T1000 (cell line): ENCODE measurements at places on chromosomes 5 and 9.

DNA sequence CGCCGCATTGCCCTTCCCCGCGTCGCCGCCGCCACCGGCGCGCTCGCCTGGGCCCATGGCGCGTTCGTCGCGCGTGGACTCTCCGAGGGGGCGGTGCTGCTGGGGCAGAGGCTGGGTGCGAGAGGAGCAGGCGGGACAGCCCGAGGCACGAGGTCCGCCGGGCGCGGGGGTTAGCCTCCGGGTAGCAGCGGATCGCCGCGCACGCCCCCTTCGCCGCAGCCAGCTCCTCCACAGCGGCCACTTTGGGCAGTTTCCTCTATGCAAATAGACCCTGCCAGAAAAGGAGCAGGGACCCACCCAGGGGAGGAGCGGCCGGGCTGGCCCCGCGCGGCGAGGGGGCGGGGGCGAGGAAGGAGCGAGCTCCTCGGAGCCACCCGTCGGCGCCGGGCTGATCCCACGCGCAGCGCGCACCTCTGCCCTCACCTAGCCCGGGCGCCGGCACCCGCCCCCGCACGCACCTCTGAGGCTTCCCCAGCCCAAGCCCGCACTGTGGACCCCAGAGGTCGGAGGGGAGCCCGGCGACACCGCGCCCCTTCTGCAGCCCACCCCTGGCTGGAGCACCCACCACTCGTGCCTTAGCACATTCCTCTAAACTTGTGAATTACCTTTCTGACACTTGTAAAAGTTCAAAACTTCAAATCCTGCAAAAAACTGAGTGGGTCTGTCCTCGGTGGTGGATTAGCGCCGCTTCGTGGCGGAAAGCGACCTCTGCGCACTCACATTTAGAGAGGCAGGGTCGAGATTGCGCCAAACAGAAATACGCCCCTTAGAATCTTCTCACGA lies at the start of gene COL23A1:
COL23A1 (minus strand) TSS at position 253 of the 783 bp plus-strand sequence.
- no peak for DNase-seq

DNA sequence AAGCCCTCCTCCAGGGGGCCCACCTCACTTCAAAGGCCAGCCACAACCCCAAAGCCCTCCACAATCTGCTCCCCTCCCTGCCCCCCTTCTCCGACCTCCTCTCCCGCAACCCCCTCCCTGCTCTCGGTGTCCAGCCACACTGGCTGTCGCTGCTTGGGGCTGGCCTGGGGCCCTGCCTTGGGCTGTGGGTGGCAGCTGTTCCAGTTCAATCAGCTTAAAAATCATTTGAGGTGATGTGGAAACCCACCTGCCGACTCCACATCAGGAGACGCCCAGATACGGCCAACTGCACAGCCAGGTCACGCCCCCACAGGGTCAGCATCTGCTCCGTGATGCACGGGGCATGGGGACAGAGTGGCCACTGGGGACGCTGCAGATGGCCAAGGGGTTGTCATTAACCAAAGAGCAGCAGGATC lies 107.0 kb upstream of the MVB12B start:
- no peak for DNase-seq

- no peak for DNase-seq
These were observed 578.7 kb upstream of the ZNF462 start for GRCh38 chr9:106284296-106284695.

- DNase-seq, result no peak
These were observed 170.2 kb upstream of the HMHB1 start for GRCh38 chr5:143641549-143642355.

GRCh38 chr5:143433670-143434069 lies 30.2 kb upstream of the NR3C1 start:
- DNase-seq, result no peak

DNA sequence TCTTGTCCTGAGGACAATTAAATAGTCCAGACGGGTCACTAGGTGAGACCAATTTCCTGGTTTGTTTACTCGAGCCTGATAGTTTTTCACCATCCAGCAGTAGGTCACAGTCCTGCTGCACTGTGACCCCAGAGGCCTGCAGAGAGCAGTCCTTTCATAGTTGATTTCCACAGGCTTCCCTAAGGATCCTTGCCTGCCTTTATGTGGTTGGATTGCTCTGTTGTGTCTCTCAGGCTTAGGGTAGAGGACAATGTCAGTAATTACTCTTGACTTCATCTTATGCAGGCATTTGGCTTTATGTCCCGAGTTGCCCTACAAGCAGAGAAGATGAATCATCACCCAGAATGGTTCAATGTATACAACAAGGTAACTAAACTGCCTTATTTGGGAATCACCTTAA lies 9.0 kb upstream of the CATSPER3 start:
- no peak for DNase-seq

- DNase-seq, result no peak
These were observed 6.6 kb downstream of the C1QTNF2 start for GRCh38 chr5:160363660-160364395.

GRCh38 chr9:105157171-105157583 lies 87.3 kb upstream of the SLC44A1 start:
- no peak for DNase-seq

- DNase-seq, result no peak
These were observed 195.2 kb upstream of the ISL1 start for GRCh38 chr5:51188001-51188591.

GRCh38 chr5:43680286-43680685 lies 77.3 kb downstream of the NNT start:
- no peak for DNase-seq

DNA sequence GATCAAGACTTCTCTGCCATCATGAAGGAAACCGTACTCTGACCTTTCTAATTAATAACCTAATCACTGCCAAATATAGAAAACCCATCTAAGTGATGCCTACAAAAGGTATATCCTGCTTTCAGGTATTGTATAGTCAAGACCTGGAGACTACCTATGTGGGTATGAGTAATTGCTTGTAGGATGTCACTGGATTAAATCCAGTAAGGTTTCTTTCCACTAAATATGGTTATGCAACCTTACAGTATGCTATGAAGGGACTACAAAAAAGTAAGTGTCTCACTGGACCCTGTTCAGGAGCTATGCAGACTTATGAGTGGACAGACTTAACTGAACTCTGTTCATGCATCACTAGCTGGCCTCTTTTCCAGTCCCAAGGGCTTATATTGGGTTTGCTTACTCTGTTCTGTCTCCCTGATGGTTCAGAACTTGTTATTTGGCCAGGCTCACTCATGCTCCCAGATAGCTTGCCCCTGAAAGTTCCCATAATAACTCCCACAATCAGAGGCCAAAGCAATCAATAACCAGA lies 51.1 kb downstream of the PDE6A start:
- DNase-seq, result no peak

GRCh38 chr5:124203303-124203702 lies 543.1 kb downstream of the ZNF608 start:
- no peak for DNase-seq

DNA sequence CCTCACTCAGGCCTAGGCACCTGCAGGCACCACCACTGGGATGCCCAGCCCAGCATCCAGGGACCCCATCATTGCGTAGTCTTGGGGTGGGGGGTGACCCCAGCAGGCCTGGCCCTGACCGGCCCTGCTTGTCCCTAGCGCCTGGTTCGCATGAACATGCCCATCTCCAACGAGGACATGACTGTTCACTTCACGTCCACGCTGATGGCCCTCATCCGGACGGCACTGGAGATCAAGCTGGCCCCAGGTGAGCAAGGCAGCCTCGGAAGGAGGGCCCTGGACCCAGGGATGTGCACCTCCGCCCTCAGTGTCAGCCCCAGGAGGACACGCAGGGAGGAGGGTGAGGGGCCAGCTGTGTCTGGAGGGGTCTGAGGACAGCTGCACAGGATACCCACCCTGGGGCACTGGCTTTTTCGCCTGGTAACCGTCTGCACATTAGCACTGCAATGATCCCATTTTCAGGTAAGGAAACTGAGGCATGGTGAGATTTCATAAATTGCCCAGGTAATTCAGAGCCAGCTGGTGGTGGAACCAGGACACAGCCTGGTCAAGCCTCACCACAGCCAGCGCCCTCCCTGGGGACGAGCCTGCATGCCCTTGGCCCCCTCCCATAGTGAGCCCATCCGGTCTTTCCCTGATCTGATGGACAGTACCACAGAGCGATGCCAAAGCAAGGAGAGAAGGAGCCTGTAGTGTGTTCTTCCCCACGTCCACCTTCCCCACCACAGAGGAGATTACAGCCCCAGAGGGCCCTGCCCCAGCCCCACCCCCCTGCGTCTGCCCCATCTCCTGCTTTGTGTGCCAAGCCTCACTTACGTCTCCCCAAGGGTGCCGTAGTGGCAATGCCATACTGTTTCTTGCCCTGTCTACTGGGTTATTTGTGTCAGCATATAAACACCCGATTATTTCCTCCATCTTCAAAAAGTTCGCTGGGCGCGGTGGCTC lies 228.3 kb downstream of the CACNA1B start:
- no peak for DNase-seq

- DNase-seq, result no peak
These were observed 61.8 kb upstream of the GABRP start for GRCh38 chr5:170721681-170722080.

DNA sequence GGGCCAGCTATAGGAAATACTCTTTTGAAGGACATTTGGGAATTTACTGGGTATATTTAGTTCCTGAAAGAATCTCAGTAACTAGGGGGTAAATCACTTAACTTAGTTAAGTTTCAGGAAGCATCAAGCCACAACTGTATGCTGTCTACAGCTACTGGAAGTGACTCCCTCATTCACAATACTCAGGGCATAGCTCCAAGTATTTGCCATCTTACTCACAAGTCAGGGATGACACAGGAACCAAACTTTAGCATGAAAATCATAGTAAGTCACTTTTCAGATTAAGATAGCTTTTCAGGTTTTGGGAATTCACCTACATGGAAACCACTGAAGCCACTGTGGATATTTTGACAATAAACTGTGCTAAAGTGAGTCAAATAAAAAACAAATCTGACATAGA lies 242.4 kb upstream of the ATP10B start:
- no peak for DNase-seq
